Endodermal cell (in vitro differentiated cells): ENCODE measurements at places on chromosomes 12 and 14. TPM values are rescaled to one million over a fixed set of nuclear protein-coding genes. Genes with fewer than 3 reads are reported as not detected.
A peak's percentile ranks its signal among the peaks of the same experiment; 100 is the strongest.

The NFE2 gene
- total RNA-seq, result 2.0 and 2.7 TPM in 2 replicates

The DHRS4L2 gene
- 14.8 and 16.7 TPM in 2 replicates for total RNA-seq

The C12orf60 gene
- total RNA-seq, result 1.9 to 3.1 TPM (median 2.5 TPM) in 3 replicates

The NR1H4 gene
- not detected in 3 replicates for total RNA-seq

The KRT8 gene
- total RNA-seq, result 1,767 to 2,029 TPM (median 1,920 TPM) in 3 replicates

- no peak overlapping the region for H3K27ac ChIP-seq
- no peaks in the 10 kb centered on the region for H3K4me1 ChIP-seq
- H3K27me3 ChIP-seq, result peaks cover 4% of the 10 kb centered on the region
These were observed 29.7 kb upstream of the SFSWAP start for GRCh38 chr12:131681257-131681620.

DNA sequence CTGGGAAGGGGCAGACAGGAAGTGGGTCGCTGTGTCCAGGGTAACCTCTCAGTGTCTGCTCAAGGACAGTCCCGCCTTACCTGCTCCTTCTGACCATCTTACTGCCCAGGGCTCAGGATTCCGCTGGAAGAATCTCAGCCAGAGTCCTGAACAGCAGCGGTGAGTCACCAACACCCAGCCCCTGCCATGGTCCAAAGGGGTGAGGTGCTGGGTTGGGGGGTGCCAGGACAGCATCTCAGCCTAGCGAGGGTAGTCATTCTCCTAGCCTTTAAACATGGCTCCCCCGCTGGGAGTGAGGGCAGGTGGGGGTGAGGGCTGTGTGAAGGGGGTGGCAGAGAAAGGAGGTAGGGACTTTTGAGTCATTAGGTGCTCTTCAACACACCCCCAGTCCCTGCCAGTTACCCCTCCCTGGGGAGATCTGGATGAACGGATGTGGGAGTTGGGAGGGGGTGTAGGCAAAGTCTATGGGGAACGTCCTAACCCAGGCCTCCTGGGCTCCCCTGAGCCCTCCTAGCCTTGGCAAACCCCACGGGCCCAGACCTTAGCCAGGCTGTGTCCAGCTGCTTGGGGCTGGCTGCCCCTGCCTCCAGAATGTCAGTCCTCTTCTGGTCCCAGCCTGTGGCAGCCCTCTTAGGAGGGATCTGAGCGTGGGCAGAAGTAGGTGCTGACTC is 2.5 kb downstream of the TAMALIN start:
- no peak overlapping the region for H3K4me3 ChIP-seq
- H3K36me3 ChIP-seq, result no peaks in the 10 kb centered on the region
- peaks cover 8% of the 10 kb centered on the region for H3K4me1 ChIP-seq
- peaks cover 60% of the 10 kb centered on the region for H3K27me3 ChIP-seq
- H3K27ac ChIP-seq, result no peak overlapping the region

DNA sequence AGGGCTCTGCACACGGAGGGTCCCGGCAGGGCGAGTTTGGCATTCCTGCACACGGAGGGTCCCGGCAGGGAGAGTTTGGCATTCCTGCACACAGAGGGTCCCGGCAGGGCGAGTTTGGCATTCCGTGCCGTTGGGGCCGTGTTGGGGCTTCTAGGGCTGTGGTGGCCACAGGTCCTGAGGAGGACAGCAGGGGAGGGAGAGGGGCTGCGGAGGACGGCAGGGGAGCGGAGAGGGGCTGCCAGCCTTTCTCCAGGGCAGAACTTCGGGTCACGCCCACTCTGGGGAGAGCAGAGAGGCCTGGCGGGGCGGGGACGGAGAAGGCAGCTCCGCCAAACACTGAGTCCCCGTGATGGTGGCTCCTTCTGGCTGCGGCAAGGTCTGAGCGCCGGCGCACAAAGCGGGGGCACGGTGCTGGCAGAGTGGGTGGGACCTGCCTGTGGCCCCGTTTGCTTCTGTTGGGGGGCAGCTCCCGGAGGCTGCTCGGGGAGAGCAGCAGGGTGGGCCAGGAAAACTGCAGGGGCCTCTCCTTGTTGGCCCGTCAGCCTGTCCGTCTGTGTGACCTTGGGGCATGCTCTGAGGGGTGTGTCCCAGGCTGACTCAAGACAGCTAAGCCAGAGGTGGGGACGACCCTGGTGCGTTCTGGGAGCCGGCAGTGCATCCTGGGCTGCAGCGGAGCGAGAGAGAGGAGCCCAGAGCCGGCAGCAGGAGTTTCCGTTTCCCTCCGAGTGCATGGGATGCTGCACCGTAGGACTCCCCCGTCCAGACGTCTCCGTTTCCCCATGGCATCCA is 60.2 kb downstream of the LRCOL1 start:
- no peaks in the 10 kb centered on the region for H3K36me3 ChIP-seq
- no peak overlapping the region for H3K4me3 ChIP-seq
- no peaks in the 10 kb centered on the region for H3K4me1 ChIP-seq
- peak; percentile 93 for DNase-seq
- H3K27me3 ChIP-seq, result peaks cover 34% of the 10 kb centered on the region

DNA sequence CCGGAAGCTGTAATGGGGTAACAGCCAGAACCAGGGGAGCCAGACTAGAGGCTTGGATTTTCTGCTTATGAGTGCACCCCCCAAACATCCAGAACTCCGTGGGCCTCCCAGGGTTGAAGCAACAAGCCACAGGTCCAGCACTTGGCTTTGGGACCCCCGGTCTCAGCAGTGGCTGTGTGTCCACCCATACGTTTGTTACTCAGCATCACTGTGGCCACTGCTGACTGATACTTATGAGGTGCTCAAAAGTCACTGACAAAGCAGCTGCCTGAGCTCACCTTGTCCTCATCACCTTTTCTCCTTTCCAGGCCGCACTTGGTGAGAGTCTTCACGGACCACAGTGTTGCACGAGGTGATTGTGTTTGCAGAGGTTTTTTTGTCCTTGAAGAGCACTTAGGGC is 145.6 kb upstream of the RFLNA start:
- no peaks in the 10 kb centered on the region for H3K36me3 ChIP-seq
- no peak for DNase-seq
- H3K27me3 ChIP-seq, result no peaks in the 10 kb centered on the region
- H3K4me1 ChIP-seq, result no peaks in the 10 kb centered on the region

- H3K27ac ChIP-seq, result no peak overlapping the region
- H3K4me1 ChIP-seq, result no peaks in the 10 kb centered on the region
- no peak for DNase-seq
- no peak overlapping the region for H3K4me3 ChIP-seq
- no peaks in the 10 kb centered on the region for H3K36me3 ChIP-seq
These were observed 8.7 kb downstream of the ITGA7 start for GRCh38 chr12:55698965-55699364.

GRCh38 chr12:106037524-106038298 is 101.0 kb downstream of the NUAK1 start:
- peaks cover 4% of the 10 kb centered on the region for H3K4me1 ChIP-seq
- H3K27ac ChIP-seq, result no peak overlapping the region
- H3K36me3 ChIP-seq, result no peaks in the 10 kb centered on the region
- DNase-seq, result no peak
- no peak overlapping the region for H3K4me3 ChIP-seq

DNA sequence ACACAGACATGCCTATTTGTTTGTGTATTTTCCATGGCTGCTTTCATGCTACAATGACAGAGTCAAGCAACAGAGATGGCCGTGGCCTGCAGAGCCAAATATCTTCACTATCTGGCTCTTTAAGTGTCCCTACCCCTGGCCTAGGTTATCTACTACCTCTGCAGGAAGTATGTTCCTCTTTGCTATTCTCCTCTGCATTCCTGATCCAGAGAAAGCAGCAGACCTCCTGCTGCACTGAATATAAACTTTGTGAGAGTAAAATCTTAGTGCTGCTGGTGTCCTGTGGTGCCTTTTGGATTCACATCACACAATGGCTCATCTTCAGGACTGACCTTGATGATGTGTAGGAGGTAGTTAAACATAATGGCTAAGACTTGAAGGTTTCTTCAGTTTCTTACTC is 233.4 kb downstream of the IPO8 start:
- no peaks in the 10 kb centered on the region for H3K4me1 ChIP-seq
- H3K27ac ChIP-seq, result no peak overlapping the region

DNA sequence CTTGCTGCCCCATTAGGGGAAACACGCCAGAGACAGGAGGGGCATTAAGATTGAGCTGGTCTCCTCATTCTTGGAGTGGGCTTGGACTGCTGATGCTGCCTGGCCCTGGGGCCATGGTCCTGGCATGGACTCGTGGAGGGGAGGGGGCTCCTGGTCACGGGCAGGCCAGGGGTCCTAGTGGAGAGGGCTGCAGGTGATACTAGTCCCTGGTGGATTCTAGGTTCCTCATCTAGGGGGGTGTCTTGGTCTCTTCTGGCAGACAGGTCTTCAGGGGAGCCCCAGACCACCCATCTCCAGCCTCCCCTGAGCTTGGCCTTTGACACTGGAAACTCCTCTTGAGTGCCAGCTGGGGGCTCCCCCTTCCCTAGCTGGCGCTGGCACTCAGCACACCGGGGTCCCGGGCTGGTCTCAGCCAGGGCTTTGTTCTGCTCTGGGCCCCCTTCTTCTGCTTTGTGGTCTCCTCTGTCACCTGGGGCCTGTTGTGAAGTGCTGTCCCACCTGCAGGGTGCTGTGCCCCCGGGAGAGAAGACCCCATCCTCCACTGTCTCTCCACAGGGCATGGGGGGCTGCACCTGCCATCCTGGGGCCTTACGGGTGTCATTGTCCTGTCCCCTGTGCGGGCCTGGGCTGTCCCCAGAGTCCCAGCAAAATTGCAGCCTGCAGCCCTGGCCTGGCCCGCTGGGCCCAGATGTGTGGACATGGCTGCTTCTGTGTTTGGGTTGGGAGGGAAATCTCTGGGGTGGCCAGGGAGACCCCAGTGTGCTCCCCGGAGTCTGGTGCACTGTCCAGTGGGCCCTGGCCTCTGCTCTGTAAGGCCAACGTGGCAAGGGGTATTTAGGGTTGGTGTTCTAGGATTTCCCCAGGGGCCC is 2.3 kb downstream of the KIF26A start:
- peaks cover 4% of the 10 kb centered on the region for H3K4me1 ChIP-seq
- peak overlapping the region; percentile 89 for H3K4me3 ChIP-seq
- peaks cover 4% of the 10 kb centered on the region for H3K36me3 ChIP-seq
- H3K27ac ChIP-seq, result no peak overlapping the region
- H3K27me3 ChIP-seq, result peaks cover 16% of the 10 kb centered on the region
- peak; percentile 28 for DNase-seq

DNA sequence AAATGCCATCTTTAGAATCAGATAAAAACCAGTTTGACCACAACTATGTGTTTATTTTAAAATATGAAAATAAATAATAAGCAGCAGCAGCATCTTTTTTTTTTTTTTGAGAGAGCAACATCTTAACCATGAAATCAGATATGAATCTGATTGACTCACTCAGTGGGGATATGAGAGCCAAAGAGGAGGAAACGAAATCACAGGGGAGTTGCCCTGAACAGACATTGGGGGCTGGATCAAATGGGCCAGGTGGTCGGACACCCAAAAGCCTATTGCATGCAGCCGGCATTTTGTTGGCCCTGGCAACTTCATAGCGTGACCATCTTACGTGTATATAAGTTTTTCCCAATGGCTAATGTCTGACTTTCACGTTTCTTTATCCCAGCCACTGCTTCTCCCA is 321.1 kb downstream of the NPAS3 start:
- H3K27ac ChIP-seq, result no peak overlapping the region
- DNase-seq, result no peak
- no peak overlapping the region for H3K4me3 ChIP-seq
- no peaks in the 10 kb centered on the region for H3K36me3 ChIP-seq
- no peaks in the 10 kb centered on the region for H3K27me3 ChIP-seq
